Activated T-helper 9 cell treated with anti-CD3 and anti-CD28 coated beads, Interleukin-2, amount 50 U/mL, for 16 hours (primary cell): ENCODE measurements at places on chromosomes 2 and 18.

- DNase-seq = no peak
Measured at GRCh38 chr2:69032336-69032735, 19.4 kb downstream of the ANTXR1 start.

- DNase-seq = no peak
Measured at GRCh38 chr2:33804155-33804554, 205.1 kb upstream of the FAM98A start.

DNA sequence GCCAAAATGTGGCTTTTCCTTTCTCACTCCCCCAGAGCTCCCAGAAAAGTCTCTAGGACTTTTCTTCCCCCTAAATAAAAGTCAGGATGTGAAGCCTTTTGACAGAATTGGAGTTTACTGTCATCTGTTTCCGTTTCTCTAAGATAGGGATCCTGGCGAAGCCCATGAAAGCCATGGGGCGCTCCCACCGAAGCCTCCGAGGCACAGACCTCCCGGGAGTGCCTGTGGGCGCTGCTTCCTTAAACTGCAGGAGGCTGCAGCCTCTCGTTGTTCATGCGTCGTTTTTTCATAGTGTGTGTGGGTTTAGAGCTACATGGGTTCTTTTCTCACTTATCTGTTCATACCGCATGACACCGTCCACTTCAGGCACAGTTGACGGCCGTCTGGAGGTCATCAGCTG lies 56.8 kb downstream of the ASAP2 start:
- no peak for DNase-seq

DNA sequence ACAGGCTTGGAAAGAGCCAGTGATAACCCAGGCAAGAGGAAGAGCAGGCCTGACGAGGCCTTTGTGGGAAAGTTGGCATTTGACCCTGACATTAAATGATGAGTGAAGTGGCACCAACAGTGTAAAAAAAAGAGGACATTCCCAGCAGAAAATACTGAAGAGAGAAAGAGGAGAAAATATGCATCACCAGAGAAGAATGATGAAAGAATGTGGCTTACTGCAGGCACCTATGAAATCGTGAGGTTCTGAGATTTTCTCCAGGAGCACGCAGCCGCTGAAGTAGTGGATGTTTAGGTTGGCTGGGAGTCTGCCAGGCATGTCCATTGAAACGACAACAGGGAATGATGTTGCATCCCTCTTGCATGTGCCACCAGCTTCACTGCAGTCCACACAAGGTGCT lies 13.8 kb downstream of the EHD3 start:
- DNase-seq = no peak

DNA sequence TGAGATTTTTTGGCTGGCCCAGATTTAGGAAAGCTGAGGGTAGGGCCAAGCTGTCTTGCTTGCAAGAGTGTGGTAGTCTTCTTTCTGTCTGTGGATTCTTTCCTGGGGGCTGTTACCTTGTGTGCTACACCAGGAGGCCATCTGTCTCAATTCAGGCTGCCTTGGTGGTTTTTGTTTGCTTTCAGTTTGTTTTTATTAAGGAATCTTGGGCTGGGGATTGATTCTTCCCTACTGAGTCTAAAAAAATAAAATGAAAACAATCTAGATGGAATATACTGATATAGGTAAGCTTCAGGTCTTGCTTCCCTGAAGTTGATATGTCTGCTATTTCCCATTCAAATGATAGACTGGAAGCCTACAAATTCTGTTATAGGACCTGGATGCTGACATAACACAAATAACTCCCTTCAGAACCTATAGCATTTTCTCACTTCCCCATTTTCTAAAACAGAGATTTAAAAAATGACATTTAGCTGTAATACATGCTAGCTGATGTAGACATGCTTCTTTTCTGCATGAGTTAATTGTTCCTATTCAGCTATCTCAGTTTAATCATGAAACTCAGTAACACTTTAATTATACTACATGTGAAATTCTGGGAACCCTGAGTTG lies 5.3 kb downstream of the LHCGR start:
- no peak for DNase-seq

GRCh38 chr2:137957033-137957432 lies 7.2 kb upstream of the HNMT start:
- DNase-seq = no peak

GRCh38 chr18:45628979-45629958 lies 14.0 kb downstream of the SLC14A2 start:
- no peak for DNase-seq

- no peak for DNase-seq
Measured at GRCh38 chr2:203983064-203983715, 46.6 kb downstream of the ICOS start.

DNA sequence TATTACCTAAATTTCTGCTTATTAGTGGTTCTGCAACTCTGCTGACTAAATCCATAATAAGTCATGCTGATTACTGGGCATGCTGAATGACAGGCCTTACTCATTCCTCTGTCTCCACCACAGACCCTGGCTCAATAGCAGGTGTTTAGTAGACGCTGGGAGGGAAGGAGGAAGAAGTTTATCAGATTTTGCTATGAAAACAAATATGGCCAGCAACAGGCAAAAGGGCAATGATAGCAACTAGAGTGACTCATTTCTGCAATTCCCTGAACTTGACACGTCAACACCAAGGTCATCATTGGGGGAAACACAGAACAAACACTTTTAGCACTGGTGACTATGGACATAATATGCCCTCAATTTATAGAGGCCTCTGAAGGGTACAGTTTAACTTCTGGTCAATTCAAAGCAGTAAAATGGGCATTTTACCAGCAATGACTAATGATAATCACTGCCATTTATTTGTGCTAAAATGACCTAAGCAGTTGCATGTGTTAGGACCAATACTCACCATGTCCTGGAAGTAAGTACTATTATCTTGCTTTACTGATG lies 35.2 kb downstream of the TMEM163 start:
- no peak for DNase-seq

DNA sequence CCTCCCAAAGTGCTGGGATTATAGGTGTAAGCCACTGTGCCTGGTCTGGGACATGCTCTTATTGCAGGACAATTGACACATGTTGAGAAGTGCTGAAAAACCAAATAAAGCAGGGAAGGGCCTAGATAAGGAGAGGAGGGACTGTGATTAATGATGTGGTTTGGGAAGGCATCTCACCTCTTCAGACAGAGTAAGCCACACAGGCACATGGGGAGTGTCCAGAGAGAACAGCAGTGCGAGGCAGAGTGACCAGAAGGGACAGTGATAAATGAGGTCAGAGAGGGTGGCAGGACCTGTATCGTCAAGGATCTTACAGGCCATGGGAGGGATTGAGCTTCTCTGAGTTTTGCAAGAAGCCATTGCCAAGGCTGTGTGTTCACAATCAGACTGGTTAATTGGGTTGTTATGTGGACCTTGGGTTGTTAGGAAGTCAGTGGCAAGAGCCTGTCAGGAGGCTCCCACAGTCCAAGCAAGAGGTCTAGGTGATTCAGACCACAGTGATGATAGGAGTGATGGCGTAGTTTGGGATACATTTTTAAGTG lies 58.5 kb downstream of the EIF5B start:
- DNase-seq = no peak

DNA sequence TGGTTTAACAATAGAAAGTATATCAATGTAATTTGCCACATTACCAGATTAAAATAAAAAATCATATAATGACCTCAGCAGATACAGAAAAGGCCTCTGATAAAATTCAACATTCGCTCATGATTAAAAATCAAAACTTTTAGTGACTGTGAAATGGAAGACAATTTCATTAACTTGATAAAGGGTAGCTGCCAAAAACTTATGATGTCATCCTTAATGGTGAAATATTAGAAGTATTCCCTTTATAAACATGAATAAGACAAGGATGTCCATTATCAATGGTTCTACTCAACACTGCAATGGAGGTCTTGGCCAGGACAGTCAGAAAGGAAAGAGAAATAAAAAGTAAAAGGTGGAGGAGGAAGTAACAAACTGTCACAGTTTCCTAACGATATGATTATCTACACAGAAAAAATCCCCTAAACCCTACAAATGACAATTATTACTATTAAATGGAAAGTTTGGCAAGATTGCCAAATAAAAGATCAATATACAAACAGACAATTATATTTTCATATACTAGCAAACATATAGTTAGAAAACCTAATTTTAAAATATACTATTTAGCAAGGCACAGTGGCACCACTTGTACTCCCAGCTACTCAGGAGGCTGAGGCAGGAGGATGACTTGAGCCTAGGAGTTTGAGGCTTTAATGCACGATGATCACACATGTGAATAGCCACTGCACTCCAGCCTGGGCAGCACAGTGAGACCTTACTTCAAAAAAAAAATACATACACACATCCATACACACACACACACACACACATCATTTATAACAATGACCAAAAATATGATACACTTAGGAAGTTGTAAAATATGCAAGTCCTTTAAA lies 12.8 kb downstream of the METTL8 start:
- DNase-seq = no peak

DNA sequence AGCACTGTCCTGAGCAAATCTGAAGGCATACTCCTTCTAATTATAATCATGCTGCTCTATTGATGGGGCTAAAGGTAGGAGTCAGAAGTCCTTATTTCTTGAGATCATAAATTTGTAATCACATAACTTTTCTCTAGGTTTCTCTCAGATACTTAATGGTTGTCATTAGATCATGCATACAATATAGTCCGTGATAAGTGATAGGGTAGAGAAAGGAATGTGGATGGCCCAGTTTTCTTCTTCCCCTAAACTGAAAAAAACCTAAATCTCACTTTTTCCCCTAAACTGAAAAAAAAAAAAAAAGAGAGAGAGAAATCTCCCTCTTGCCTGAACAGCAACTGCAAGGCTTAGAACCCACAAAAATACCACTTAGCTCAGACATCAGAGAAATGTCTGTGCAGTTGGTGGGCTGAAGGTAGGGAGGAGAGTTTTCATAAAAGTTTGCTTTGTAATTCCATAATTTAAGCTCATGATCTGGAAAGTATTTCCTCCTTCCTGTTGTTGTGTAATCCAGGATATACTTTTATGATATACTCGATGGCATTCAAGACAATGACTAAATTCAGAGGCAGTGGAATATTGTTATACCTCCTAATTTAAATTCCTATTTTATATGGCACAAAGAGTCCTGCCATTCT lies 79.3 kb upstream of the ITPRID2 start:
- no peak for DNase-seq

- DNase-seq = no peak
Measured at GRCh38 chr18:9756933-9757470, 48.9 kb downstream of the RAB31 start.

DNA sequence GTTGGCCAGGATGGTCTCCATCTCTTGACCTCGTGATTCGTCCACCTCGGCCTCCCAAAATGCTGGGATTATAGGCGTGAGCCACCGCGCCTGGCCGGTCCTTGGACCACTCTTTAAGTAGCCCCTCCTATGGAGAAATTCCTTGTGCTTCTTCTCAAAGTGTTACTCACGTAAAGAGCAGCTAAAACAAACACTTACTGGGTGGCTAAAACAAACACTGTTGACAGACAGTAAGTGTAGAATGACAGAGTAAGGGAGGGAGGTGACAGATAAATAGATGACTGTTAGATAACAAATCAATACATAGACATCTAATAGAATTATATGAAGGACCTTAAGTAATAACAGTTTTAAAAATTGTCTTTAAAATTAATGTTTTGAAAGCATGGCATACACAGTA lies 40.9 kb upstream of the RASGRP3 start:
- DNase-seq = no peak

DNA sequence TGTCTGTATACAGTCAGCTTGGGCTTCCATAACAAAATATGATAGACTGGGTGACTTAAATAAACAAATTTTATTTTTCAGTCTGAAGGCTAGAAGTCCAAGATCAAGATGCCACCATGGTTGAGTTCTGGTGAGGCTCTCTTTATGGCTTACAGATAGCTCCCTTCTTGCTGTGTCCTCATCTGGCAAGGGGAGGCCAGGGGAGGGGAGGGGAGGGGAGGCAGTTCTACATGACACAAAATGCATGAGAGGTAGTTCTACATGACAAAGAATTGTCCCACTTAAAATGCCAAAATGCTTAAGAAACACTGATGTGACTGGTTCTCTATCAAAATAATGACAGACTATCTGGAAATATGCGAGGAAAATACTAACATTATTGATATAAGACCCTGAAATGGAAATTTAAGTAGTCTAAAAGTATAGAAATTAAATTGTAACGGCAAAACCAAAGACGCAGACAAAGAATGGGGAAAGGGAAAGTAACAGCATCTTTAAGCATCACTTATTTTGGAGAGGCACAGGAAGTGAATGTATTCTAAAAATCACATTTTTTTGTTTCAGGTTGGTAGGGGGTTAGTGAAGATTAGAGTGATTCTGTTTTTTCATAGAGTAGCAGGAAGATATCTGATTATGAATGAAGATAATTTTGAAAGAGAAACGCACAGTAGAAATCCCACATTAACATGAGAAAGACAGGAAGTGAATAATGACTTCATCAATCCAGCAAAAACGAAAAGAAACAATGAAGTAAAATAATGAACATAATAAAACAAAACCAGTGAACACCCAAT lies 131.4 kb downstream of the STRN start:
- DNase-seq = no peak

DNA sequence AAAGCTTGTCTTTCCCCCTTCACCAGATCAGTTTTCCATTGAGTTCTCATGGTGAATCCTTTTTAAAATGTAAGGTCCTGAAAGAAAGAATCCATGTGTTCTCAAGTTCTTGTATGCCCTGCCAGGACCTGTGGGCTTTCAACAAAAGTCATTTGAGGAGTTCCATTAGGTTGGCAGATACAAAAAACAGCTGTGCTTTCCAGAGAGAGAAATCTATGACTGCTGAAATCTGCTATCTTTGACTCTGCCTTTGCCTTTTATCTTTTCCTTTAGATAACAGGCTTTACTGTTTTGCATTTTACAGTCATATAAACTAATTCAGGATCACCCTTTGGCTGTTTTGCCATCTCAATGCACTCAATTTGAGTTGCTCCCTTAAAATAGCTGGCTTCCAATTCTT lies 59.7 kb downstream of the CXCR4 start:
- no peak for DNase-seq

DNA sequence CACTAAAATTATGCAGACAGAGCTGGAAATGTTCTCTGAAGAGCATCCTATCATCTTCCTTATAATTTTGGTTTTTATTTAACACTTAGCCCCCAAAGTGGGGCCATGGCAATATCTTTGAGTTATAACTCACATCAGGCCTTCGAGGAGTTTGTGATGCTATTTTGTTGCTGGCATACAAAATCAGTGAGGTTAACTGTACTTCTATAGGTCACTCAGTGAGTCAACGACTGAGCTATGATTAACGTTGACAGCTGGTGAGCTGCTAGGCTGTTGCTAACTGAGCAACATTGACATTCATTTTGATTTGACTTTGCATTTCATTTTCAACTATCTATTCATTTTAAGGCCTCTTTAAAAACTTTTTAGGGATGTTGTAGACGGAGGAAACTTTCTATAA lies 50.0 kb downstream of the GPD2 start:
- no peak for DNase-seq

GRCh38 chr2:159108181-159108893 lies 139.9 kb downstream of the TANC1 start:
- no peak for DNase-seq

GRCh38 chr2:110864731-110865130 lies 132.4 kb downstream of the ACOXL start:
- no peak for DNase-seq

- DNase-seq = no peak
Measured at GRCh38 chr18:62438402-62438801, 84.4 kb upstream of the ZCCHC2 start.
